Glutamatergic neuron (in vitro differentiated cells): ENCODE measurements at places on chromosomes 4 and X. TPM values are rescaled to one million over a fixed set of nuclear protein-coding genes. Genes with fewer than 3 reads are reported as not detected.

Gene TGIF2LX
- not detected for total RNA-seq

Gene PCDH19
- total RNA-seq: 4.1 TPM

Gene PFKFB1
- total RNA-seq: 1.1 TPM

Gene TCP11X2
- 3.7 TPM for total RNA-seq

Gene NDNF
- 1.3 TPM for total RNA-seq

Gene IQCM
- total RNA-seq: not detected

Gene EREG
- not detected for total RNA-seq

Gene ODAPH
- not detected for total RNA-seq

Gene ESX1
- not detected for total RNA-seq

Gene CXCL1
- total RNA-seq: not detected

Gene PDE6B
- total RNA-seq: 2.3 TPM

Gene SMIM10L2A
- total RNA-seq: 3.4 TPM

Gene FMR1NB
- not detected for total RNA-seq

Gene CDKL5
- total RNA-seq: 53.5 TPM

Gene HTN3
- not detected for total RNA-seq

Gene SMIM31
- not detected for total RNA-seq

Gene SPACA5
- not detected for total RNA-seq

Gene EXOC1L
- total RNA-seq: 0.83 TPM

Gene GUCY1A1
- total RNA-seq: not detected

Gene GIMD1
- not detected for total RNA-seq

Gene DIPK2B
- not detected for total RNA-seq

Gene ADAMTS3
- total RNA-seq: 0.10 TPM

Gene IL1RAPL1
- total RNA-seq: 0.66 TPM

Gene TCEAL6
- total RNA-seq: not detected

Gene ATP8A1
- total RNA-seq: 278 TPM

Gene C4orf51
- total RNA-seq: not detected

Gene PHOX2B
- total RNA-seq: 101 TPM

Gene ZNF518B
- 41.3 TPM for total RNA-seq

Gene MEPE
- not detected for total RNA-seq

Gene BLOC1S4
- total RNA-seq: 22.5 TPM

Gene UGT2A1
- not detected for total RNA-seq

Gene TCEAL7
- total RNA-seq: 67.2 TPM

Gene RIBC1
- total RNA-seq: 0.64 TPM

Gene UBL4A
- 28.4 TPM for total RNA-seq

Gene MCF2
- total RNA-seq: 1.2 TPM

Gene EPGN
- total RNA-seq: not detected

Gene ABCG2
- not detected for total RNA-seq

Gene FGF13
- total RNA-seq: 34.2 TPM

Gene CLDN2
- not detected for total RNA-seq

Gene SYAP1
- 19.0 TPM for total RNA-seq

Gene CSAG1
- 0.98 TPM for total RNA-seq

Gene PABPC1L2A
- total RNA-seq: 1.5 TPM

Gene LRIT3
- total RNA-seq: 0.12 TPM

Gene PARM1
- 94.3 TPM for total RNA-seq

Gene PF4V1
- not detected for total RNA-seq

Gene PPP1R2C
- total RNA-seq: not detected

Gene LANCL3
- total RNA-seq: 1.1 TPM

Gene OTC
- total RNA-seq: not detected

Gene PROM1
- 36.9 TPM for total RNA-seq

Gene CENPVL2
- total RNA-seq: not detected

Gene TCEAL5
- 8.7 TPM for total RNA-seq

Gene MAGEA6
- 0.32 TPM for total RNA-seq

Gene ARAP2
- total RNA-seq: 1.4 TPM

Gene HSFX3
- not detected for total RNA-seq

Gene STPG2
- total RNA-seq: 0.66 TPM

Gene RNF113A
- 19.1 TPM for total RNA-seq

Gene GPR173
- 85.3 TPM for total RNA-seq

Gene TBC1D8B
- 4.6 TPM for total RNA-seq
